ENCODE measurements at places on chromosomes 2 and 18.
A peak's percentile ranks its signal among the peaks of the same experiment; 100 is the strongest.

DNA sequence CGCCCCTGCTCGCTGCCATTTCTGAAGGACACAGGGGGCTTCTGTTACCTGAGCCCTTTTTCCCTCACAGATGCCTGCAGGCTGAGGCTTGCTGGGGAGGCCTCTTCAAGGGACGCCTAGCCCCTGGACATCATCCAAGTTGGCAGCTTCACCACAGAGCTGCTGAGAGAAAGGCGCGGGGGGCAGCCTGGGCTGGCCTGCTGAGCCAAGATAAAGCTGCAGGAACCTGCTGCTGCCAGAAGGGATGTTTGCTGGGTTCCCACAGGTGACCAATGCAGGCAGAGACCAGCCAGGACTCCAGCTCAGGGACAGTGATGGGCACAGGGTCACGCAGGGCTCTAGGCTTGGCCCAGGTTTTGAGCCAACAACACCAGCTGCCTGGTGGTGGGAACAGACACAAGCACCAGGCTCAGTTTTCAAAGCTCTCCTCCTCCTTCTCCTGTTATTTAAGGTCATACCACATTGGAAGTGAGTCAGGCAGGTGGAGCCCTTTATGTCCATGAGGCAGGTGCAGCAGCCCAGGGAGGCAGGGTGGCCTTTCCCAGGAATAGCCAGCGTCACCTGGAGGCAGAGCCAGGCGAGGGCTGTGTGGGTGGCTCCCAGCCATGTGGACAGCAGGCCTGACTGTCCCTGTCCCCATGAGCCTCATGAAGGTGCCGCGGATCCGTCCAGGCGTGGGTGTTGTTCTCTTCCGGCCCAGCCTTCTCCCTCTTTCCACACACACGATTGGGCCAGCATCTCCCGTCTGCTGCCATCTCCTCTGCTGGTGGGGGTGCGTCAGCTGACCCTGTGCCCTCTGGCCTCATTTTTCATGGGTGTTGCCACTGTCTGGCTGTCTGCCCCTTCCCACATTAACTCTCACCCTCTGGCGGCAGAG is 515.5 kb upstream of the MYT1L start:
- no peak for DNase-seq

DNA sequence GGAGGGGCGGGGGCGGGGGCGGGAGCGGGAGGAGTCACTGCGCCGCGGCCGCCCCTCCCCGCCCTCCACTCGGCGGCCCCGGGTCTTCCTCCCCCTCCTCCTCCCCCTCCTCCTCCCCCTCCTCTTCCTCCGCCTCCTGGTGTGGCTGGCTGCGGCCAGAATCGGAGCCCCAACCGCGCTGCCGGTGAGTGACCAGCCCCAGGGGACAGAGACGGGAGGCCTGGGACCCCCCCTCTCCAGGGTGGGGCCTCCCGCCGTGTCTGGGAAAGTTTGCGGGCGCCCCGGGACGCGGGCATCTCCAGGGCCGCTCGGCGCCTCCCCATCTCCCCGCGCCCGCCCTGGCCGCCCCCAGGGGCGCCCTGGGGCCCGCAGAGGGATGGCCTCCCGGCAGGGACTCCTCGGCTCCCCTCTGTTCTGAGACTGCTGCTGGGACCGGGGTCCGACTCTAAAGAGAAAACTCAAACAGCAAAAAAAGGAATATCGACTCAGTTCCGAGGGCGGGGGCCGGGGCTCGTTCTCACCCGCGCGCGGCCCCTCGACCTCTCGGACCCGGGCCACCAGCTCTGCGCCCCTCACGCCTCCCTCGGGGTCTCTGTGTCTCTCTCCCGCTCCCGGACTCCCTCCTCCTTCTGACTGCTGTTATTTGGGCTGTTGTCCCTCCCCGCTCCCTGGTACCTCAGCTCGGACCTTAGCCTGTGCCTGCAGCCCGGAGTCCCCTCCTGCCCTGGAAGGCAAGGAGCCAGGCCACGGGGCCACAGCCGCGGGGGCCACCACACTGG is at the start of gene STON1:
Gene STON1 (plus strand): TSS at position 122 of the 779 bp plus-strand sequence. CDS start 50,480 bp downstream, outside the sequence.
- DNase-seq = no peak

DNA sequence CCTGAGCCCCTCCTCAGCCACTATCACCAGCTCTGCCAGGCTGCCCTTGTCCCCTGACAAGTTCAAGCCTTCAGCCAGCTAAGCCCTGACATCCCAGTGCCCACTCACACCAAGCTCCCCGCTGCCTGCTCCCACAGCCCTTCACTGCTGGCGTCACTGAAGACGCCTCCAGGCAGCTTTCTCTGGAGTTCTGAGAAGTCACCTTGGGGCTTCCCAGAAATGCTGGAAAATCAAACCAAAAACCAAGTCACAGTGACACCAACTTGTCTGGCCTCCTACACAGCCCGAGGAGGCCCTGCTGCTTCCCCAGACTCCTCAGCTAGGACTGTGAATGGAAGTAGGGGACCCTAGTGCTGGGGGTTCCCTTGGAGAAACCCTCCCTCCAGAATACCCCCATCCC is 2.2 kb upstream of the TNS1 start:
- no peak for DNase-seq

DNA sequence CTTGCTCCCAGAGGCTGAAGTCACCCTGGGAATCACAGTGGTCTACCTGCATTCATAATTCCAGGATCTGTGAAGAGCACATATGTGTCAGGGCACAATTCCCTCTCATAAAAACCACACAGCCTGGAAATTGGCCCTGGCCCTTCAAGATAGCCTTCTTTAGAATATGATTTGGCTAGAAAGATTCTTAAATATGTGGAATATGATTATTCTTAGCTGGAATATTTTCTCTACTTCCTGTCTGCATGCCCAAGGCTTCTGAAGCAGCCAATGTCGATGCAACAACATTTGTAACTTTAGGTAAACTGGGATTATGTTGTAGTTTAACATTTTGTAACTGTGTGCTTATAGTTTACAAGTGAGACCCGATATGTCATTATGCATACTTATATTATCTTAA is 24.2 kb downstream of the ICOS start:
- no peak for DNase-seq

- DNase-seq = no peak
Observed at GRCh38 chr2:15152382-15152781, 408.8 kb downstream of the NBAS start.

DNA sequence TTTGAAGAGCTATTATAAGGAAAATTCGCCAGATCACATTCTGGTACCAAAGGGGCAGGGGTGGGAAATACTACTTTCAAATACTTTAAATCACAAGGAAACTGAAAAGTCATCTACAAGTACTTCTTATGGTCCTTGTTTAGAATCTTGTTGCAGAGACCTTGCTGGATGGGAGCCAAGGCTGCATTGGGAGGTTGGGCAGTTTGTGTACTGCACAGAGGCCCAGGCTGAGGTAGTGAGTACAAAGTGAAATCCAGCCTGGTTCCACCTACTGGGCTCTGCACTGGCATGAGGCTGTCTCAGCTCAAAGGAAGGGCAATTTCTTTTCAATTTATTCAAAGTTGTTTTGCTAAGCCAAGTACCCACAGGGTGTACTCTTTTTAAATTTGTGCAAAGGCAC is 140.3 kb upstream of the DLX2 start:
- no peak for DNase-seq

DNA sequence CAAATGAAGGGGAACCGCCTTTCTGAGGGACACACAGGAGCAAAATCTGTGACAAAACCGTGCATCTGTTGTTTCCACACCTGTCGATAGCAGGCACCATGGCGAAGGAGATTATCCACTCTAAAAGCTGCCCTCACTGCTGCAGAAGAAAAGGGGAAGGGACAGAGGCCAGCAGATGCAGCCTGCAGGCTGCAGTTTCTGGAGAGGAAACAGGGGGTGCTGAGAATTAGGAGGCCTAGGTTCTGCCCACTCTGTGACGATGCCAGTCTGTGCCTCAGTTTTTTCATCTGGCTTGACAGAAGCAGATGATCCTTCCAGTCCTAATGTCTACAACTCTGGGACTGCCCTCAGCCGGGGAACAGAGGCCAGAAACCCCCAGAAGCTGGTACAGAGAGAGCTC is 17.7 kb downstream of the PAX8 start:
- DNase-seq = no peak

- DNase-seq = no peak
Observed at GRCh38 chr18:427005-427404, 73.5 kb downstream of the COLEC12 start.

DNA sequence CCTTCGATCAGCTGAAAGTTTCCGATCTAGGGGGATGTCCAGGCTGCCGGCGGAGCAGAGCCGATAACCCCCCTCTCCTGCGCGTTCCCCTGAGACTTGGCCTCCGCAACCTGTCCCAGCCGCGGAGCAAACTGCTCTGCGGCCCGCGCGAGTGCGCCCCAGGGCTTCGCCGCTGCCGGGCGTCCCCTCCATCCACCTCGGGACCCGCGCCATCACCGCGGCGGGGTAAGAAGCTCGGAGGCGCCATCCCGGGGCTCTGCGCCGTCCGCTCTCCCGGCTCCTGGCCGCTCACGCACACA is 990 bp upstream of the GDF7 start:
- no peak for DNase-seq

DNA sequence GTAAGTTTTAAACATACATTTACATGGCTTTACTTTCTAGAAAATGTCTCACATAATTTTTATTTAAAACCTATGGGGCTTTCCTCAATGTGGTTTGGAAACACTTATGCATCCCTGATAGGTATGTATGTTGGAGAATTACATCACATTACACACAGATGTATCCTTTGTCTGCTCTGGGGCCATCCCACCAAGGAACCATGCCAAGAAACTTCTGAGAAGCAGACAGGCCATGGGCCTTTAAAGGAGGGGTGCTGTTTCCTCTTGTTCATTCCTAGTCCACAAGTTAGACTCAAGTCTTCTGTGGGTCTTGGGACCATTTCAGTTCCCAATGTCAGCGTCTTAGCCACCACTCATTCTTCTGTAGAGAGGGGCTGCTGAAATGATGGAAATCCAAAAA is 162.0 kb upstream of the SETBP1 start:
- no peak for DNase-seq

DNA sequence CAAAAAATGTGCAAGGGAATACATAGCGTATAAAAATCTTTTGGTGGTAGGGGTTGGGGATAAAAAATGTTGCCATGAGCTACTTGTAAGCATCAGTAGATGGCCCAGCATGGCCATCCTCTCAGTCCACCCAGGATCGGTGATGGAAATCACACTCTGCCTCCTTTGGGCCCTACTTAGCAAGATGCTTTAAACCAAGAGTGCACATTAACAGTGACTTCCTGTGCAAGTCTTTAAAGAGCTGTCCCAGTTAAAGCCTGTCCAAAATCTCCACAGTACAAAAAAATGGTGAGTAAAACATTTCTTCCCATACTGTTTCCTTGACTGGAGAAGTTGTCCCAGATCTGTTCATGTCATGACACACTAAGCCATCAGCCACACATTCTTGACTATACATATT is 18.0 kb downstream of the ANKRD44 start:
- peak; percentile 24 for DNase-seq

- no peak for DNase-seq
Observed at GRCh38 chr18:10400534-10401307, 53.7 kb upstream of the APCDD1 start.

GRCh38 chr2:17658251-17658843 is 95.3 kb downstream of the SMC6 start:
- no peak for DNase-seq

DNA sequence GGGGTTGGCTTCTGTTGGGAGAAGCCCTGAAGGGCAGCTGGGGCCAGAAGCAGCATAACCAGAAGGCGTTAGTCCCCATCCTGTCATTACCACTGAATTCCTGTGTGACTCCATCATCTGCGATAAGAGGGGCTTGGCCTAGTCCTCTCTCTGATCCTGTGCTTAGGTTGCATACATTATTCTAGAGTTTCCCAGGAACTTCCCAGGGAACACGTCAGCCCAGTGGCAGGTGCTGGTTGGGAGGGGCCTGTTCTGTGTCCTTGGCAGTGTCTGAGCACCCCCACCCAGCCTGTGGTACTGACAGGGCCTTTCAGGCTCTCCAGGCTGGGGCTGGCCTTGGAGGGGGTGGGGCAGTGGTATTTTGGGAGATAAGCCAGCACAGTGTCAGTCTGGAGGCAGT is 4.5 kb upstream of the TOGARAM2 start:
- DNase-seq = no peak

DNA sequence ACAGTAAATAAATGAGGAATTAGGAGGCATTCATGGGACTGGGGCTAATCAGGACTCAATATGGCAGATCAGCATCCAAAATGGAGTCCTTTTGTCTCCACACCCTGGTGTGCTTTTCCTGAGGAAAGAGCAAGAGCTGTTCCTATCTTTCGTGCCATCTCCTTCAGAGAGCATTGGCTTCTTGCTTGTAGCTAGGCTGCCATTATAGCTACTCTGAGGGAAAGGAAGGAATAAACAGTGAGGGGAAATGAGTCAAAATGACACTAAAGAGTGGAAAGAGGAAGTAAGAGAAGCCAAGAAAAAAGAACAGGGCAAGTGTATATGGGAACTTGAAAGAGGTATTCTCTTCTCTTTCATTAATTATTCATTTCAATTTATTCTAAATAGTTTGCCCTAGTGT is 8.4 kb upstream of the NMI start:
- no peak for DNase-seq

GRCh38 chr2:39141334-39142271 is 20.8 kb upstream of the SOS1 start:
- no peak for DNase-seq

GRCh38 chr2:136067459-136067858 is 50.5 kb downstream of the CXCR4 start:
- DNase-seq = no peak

DNA sequence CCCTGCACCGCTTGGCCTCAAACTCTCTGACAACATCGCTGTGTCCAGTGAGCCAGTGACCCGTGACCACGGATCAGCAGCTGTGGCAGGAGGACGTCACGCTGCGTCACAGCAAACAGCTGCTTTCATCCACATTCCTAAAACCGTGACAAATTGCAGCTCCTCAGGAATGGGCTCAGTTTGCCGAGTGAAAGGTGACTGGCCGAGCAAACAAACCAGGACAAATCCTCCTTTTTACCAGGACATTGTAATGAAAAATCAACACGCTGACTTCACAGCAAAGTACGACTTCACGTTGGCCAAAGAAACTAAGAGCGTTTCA is 57.6 kb downstream of the PXDN start:
- no peak for DNase-seq

DNA sequence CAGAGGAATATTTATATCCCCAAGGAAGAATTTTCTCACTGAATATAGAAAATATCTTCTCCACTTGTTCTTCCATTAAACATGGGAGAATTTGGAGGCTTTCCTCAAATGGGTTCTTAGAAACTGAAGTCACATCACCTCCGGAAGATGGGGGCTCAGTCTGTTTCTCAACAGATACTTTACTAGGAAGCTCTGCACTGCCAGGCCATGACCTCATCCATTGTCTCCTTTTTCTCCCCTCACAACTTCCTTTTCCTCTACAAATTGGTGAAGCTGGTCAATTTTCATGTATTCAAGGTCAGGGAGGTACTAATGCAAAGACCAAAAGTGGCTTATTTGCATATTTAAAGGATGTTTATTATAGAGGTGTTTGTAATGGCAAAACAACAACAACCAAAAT is 173.1 kb downstream of the RNF152 start:
- no peak for DNase-seq

DNA sequence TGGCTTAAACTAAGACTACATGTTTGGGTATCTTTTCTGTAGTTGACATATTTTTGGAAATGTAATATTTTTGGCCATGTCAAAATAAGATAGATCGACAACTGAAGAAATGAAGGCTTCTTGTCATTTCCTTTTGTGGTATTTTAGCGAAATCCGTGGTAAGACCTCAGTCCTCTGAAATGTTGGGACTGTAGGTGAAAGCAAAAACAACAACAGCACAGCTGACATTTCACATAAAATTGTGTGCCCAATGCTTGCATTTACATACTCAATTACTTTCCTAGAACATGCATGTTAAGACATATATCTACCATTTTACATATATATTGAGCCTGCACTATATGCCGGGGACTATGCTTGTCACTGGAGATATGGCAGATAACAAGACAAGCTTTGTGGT is 50.2 kb downstream of the SPP2 start:
- peak; percentile 30 for DNase-seq

Data from MM.1S (cell line).